ENCODE measurements at places on chromosomes 6 and 20.

DNA sequence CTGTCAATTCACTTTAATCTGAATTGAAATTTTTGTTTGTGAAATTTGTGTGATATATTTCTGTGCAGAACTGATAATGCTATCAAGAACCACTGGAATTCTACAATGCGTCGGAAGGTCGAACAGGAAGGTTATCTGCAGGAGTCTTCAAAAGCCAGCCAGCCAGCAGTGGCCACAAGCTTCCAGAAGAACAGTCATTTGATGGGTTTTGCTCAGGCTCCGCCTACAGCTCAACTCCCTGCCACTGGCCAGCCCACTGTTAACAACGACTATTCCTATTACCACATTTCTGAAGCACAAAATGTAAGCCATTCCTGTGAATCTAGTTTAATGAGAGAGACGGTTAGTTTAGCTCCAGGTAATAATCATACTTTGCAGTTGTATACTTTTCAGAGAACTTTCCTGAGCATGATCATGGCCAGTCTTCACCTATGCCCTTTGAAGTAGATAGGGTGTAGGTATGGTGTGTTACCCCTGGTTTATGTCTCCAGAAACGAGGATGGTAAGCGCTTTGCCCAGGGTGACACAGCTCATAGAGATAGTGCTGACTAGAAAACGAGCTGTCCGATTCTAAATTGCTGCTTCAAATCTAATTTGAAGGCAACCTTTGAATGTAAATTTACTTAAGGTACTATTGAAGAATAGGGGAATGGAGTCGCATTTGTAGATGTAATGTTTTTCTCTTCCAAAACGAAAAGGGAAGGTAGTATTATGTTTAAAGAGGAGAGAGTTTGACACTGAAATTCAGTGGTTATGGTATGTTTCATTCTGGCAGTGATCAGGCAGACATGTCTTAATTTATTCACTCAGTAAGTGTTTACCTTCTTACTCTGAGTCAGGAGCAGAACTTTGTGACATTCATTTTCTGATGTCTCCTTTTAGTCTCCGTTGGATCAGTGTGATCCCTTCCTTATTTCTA lies 11.4 kb downstream of the MYB start:
- DNase-seq, result no peak

GRCh38 chr6:108578166-108578565 lies 17.4 kb downstream of the FOXO3 start:
- DNase-seq, result no peak

DNA sequence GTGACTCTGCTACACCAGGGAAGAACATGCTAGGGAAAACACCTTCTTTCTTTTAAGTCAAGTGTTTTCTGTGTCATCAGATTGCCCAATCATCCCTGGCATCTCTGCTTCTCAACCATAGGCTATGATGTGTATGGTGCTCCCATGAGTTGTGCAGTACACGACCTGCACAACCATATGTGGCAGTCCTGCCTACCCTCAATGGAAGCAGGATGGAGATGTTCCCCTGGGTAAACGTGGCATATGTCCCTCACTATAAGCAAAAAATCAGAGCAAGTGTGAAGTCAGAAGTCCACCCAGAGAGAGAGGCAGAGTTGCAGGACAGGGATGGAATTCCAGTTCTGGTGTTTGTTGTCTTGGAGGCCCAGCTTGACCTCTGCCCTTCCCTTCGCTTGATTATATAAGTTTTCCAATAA lies 10.3 kb upstream of the SNHG17 start:
- no peak for DNase-seq

DNA sequence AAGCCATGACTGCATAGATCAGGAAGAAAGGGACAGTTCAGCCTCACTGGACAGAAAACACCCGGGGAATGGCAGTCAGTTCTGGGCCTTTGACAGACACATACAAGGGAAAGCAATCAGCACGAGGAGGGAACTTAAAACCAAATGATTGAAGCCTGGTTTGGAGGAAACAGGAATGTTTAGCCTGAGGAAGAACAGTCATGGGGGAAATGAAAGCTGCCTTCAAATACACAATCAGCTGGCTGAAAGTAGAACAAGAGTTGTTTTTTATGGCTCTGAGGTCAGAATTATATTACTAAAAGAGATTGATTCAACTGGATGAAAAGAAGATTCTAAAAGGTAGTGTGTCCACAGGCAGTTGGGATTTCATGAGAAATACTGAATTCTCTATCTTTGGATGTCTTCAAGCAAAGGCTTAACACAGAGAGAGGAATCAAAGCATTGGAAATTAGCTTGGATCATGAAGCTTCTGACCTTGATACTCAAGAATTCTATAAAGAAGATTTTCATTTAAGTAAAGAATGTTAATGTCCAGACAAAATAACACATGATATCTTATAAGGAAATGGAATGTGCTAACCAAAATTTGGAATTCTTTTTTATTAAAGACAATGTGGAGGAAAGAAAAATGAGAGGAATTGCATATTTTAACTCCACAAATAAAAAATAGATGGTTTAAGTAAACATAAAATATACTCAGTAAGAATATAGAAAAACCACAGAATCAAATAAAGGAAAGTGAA lies 216.6 kb downstream of the IBTK start:
- no peak for DNase-seq

DNA sequence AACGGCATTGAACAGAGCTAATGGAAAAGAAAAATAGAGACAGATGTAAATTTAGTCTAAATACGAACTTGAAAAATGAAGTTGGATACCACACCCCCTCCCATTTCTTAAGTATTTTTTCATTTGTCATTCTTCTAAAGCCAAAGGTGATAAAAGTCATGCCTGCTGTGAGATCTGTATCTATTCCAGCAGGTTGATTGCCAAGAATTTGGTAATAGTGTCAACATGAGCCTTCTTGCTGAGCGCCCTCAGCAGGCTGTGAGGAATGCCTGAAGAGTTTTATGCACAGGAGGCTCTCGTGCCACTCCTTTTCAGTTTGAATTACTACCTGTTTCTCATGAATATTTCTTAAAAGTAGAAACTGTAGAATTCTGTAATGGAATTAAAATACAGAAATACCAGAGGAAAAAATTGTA lies 165.4 kb downstream of the QKI start:
- no peak for DNase-seq

DNA sequence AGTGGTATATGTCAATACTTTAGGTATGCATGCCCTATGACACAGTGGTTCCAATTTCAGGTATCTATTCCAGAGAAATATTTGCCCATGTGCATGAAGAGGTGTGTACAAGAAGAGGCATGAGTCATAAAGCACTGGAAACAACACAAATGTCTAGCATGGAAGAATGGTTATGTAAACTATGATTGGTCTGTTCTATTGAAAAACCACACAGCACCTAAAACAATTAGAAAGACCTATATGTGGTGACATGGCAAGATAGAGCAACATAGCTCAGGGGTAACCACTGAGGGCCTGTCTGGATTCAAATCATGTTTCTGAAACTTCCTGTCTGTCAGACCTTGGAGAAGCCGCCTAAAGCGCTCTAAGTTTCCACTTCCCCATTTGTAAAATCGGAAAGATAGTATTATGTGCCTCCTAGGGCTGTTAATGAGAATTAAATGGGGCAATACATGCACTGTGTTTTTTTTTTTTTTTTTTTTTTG lies 76.0 kb upstream of the SHLD1 start:
- DNase-seq, result no peak

All from DMS79 (cell line).